ENCODE measurements at places on chromosomes 13 and 19. TPM values are rescaled to one million over a fixed set of nuclear protein-coding genes. Genes with fewer than 3 reads are reported as not detected.

DNA sequence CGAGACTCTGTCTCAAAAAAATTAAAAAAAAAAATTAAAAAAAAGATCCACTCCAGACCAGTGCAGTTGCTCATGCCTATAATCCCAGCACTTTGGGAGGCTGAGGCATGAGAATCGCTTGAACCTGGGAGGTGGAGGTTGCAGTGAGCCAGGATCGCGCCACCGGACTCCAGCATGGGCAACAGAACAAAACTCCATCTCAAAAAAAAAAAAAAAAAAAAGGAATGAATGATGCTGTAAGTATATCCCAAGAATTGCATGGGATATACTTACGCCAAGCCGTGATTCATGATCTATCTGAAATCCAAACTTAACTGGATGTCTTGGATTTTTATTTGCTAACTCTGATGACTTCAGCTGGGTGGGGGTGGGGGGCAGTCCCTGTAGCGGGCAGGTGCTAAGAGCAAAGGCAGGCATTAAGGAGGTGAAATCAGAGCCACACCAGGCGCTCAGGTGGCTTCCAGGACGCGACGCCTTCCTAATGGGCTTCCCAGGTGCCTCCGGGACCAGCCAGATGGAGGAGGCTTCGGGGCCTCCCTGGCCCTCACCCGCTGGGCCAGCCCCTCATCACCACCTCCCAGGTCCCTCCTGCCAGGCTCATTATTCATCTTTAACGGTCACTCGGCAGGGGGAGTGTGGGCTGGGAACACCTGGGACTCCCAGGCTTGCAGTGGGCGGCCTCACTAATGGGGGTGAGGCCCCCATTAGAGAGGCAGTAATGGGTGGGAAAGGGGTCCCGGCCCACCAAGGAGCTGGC, 11.4 kb upstream of the FUT5 start:
- DNase-seq, result no peak

GRCh38 chr19:35204799-35205732, 23.5 kb downstream of the FAM187B start:
- no peak for DNase-seq

GRCh38 chr13:51045451-51045850, 65.6 kb downstream of the C13orf42 start:
- no peak for DNase-seq

DNA sequence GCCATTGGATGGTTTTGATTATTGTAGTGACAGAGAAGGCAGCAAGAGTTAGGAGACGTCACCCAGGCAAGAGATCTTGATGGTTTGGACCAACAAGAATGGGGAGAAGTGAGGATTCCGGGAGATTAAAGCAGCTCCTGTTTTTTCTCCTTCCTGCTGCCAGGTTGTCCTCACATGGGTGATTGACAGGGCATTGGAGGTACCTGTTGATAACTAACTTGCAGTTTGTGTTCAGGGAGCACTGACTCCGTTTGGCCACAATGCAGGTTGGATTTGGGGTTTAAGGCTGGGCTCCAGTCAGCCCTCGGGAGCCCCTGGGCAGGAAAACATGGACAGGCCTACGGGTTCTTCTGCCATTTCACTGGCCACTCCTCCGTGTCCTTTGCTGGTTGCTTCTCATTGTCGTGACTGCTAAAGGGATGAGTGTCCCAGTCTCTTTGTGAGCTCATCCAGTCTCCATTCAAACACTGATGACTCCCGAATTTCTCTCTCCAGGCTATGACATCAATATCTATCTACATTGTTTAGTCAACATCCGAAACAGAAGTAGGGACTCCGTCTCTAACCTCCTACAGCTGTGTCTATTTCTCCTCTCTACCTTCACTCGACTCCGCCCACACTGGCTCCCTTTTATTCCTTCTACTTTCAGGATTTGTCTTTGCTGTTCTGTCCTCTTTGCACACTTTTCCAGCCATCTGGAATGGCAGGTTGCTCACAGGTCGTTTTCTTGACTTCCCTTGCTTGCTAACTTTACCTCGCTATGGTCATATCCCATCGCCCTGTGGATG, 1.3 kb upstream of the PTOV1 start:
- no peak for DNase-seq

DNA sequence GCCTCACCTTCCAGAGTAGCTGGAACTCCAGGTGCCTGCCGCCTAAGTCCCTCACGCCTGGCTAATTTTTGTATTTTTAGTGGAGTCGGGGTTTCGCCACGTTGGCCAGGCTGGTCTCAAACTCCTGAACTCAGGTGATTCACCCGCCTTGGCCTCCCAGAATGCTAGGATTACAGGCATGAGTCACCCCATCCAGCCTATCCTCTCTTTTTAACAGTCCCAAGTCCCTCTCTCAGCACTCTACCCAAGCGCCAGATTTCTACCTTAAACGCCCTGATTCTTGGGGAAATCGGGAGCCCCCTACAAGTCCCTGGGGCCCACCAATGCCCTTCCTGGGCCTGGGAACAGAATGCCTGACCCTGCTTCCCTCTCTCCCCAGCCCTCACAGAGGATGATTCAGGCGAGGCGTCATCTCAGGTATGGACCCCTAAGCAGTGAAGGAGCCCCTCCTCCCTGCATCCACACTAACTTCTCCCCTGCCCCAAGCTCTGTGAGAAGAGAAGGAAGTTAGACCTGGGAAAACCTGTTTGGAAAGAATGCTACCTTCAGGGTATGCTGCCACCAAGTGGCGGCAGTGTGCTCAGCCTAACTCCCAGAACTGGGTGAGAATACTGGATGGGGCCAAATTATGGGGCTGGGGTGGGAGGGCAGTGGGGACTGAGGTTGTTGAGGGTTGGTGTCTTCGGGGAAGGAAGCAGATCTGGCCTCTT, 20.8 kb upstream of the EBI3 start:
- DNase-seq, result no peak

DNA sequence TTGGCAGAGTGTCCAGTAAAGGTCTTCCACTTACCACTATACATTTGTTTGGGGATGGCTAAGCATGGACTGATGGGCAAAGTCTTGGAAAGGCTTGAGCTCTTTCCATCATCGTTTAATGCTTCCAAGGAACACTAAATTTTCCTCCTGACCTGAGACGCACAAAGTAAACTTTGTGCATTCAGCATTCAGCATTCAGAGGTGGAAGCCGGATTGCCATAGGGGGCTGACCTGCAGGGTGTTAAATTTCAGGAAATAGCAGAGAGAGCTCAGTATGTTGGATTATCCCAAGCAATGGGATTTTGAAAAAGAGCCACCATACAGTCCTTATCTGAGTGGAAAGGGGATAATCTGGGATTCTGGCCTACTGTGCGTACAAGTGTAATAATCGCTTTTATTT, 14.0 kb downstream of the ZNF552 start:
- no peak for DNase-seq

- no peak for DNase-seq
Observed at GRCh38 chr19:33247441-33247819, 21.8 kb upstream of the SLC7A10 start.

DNA sequence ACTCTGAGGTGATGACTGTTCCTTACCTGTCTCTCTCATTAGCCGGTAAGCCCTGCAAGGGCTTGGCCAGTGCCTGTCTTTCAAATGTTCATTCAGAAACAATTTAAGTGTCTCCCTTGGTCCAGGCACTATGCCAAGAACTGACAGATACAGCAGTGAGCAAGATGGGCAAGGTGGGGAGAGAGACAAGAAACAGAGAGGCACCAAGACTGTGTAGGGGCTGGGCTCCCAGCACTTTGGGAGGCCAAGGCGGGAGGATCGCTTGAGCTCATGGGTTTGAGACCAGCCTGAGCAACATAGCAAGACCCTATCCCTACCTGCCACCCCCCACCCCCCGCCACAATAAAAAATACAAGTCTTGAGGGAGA, 1.3 kb upstream of the CCNE1 start:
- DNase-seq, result no peak

GRCh38 chr19:7729211-7729610, 2.7 kb downstream of the CLEC4G start:
- DNase-seq, result no peak

DNA sequence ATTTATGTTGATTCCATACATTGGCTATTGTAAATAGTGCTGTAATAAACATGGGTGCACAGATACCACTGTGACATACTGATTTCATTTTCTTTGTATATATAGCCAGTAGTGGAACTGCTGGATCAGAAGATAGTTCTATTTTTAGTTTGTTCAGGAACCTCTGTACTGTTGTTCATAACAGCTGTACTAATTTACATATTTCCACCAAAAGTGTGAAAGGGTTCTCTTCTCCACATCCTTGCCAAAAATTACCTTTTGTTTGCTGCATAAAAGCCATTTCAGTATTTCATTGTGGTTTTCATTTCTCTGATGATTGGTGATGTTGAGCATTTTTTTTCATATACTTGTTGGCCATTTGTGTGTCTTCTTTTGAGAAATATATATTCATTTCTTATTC, 1962.1 kb downstream of the PCDH9 start:
- no peak for DNase-seq

- no peak for DNase-seq
Observed at GRCh38 chr19:17665058-17665457, 23.1 kb downstream of the UNC13A start.

- no peak for DNase-seq
Observed at GRCh38 chr13:45823583-45823982, 28.0 kb downstream of the SIAH3 start.

DNA sequence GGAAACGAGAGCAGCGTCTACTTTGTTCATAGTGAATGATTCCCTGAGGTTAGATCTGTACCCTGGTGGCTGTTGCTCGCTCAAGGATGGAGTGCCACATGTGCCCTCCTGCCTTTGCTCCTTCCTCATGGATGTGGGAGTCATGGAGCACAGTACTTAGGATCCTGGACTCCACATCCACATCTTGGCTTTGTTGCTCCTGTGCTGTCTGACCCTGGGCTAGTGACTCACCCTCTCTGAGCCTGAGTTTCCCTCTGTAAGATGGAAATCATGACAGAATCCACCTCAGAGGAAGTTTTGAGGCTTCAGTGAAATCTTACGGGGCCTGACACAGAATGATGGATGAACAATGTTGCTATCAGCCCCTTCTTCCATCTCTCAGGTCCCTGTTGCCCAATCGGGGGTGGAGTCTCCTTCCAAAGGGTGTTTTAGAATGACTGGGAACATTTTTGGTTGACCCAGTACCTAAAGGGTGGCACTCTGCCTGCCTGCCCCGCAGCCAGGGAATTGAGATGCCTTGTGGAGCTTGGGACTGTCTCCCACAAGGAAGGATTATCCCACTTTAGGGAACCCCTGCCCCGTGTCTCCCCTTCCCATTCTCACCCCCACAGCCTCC, 9.8 kb upstream of the TIMM50 start:
- DNase-seq, result no peak

GRCh38 chr19:27993619-27994570, 1219.1 kb downstream of the UQCRFS1 start:
- no peak for DNase-seq

DNA sequence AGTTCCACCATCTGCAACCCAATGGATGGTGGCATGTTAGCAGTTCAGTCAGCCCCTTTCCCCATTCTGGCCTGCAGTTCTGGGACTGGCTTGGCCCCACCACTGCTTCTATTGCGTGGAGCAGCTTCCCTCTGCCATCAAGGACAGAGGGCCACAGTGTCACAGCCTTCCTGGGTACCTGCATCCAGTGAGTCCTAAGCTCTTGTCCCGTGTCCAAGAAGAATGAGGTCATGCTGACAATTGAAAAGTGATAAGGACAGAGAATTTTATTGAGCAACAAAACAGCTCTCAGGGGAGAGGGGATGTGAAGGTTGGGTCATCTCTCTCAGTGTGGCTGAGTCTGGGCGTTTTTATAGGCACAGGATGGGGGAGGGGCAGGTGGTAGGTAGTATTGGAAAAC, 33.5 kb upstream of the SIN3B start:
- DNase-seq, result no peak

DNA sequence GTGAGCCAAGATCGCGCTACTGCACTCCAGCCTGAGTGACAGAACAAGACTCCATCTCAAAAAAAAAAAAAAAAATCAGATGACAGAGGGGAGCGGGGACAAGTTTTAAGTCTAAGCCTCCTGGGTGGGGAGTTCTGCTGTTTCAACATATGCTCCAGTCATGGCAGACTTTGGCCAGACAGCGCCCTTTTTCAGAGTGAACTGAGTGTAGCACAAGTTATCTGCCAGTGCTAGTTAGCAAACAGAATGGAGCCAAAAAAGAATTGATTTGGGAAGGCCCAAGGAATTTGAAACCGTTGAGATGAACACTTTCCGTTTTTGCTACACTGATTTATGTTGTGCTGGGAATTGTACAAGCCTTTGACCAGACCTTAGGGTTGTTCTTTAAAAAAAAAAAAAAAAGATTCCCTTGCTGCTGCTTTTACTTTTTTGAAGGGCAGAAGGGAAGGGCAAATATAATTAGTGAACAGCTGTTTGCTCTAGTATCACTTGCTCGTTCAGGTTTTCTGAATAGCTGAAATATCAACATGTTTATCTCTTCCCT, 5.7 kb downstream of the ACTN4 start:
- DNase-seq, result no peak

DNA sequence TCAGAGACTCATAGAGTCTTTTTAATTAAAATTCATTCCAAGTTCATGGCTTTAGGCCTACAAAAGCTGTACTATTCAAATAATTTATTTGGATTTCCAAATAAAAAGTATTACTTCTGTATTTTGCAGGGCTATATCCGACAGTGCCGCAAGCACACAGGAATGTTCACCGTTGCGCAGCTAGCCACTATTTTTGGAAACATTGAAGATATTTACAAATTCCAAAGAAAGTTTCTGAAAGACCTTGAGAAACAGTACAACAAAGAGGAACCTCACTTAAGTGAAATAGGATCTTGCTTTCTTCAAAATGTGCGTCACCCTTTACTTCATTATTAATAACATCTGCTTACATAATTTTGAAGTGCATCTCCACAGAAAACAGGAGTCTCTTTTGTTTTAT, 20.5 kb upstream of the C1QTNF9 start:
- DNase-seq, result no peak

Gene ZNF610
- 3.3 TPM for total RNA-seq

Gene LYL1
- total RNA-seq, result 3.7 TPM

Gene KLK5
- not detected for total RNA-seq

Gene GTPBP3
- total RNA-seq, result 9.7 TPM

Gene FUT6
- total RNA-seq, result not detected

Gene ZNF576
- total RNA-seq, result 13.2 TPM

Gene KLF12
- 23.1 TPM for total RNA-seq

All from heart right ventricle (tissue), 16 donors.